ENCODE measurements at places on chromosomes 12 and 14. TPM values are rescaled to one million over a fixed set of nuclear protein-coding genes. Genes with fewer than 3 reads are reported as not detected.

CCDC92 gene
- 26.4 TPM for total RNA-seq

CIROP gene
- not detected for total RNA-seq

GPR137C gene
- total RNA-seq = 0.45 TPM

KRT5 gene
- total RNA-seq = not detected
